Transverse colon (tissue), 4 donors: ENCODE measurements at places on chromosomes 7 and 10. TPM values are rescaled to one million over a fixed set of nuclear protein-coding genes. Genes with fewer than 3 reads are reported as not detected.

DNA sequence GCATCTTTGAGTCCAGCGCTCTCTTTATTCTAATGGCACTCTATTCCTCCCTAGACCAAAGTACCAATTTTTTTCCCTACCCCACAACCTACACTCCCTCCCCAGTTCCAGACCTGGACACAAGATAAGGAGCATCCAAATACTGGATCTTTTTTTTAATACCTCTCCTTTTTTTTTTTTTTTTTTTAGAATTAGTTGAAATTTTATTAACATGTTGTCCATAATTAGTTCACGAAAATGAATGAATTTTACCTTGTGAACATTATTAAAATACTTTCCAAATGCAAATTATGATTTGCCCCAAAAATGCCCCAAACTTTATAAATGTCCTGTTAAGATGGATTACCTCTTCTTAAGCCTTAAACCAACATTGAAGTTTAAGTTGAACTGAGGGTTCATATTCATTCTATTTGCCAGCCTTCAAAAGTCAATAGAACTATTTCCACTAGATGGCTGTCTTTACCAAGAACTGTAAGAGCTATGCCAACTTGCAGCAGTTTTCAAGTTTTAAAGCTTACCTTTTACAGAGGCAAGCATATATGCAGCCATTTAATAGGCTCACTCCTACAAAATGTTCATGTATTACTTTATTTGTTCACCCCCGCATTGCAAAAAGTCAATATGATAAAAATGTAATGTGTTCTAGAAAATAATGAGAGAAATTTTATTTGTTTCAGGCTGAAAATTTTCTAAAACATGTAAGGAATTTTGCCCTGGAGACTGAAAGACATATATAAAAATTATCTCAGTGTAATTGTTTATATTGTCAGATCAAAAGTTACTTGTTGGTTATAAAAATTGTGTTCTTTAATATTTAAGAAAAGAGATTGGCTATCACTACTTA, 39.7 kb upstream of the TNKS2 start:
- H3K4me1 ChIP-seq, result no peaks in the 10 kb centered on the region
- H3K4me3 ChIP-seq, result no peak overlapping the region
- H3K36me3 ChIP-seq, result no peaks in the 10 kb centered on the region

DNA sequence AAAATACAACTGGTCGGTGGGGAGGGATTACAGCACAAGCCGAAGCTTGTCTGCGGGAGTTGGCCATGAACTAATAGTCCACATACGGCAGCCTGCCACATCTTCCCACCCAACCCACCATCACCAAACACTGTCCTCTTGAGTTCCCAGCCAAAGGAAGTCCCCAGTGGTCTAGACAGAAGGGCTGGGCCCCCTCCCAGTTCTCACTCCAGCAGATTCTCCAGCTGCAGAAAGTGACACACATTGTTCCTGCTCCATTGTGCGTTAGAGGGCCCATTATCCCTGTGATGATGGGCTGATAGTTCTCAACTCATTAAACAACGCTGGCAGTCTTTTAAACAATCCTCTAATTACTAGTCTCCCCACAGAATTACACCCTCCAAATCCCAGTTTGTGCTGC, 148.0 kb downstream of the FGFR2 start:
- DNase-seq, result no peak
- no peaks in the 10 kb centered on the region for H3K4me1 ChIP-seq
- no peak overlapping the region for H3K4me3 ChIP-seq
- H3K27me3 ChIP-seq, result no peaks in the 10 kb centered on the region

GRCh38 chr7:44113764-44114354, 9.5 kb downstream of the POLD2 start:
- no peaks in the 10 kb centered on the region for H3K36me3 ChIP-seq
- no peak for DNase-seq
- no peak overlapping the region for H3K4me3 ChIP-seq

CTNNA3 gene
- total RNA-seq, result 75.2 TPM
